GM23248 (cell line): ENCODE measurements at places on chromosomes 5 and 9. TPM values are rescaled to one million over a fixed set of nuclear protein-coding genes. Genes with fewer than 3 reads are reported as not detected.

DNA sequence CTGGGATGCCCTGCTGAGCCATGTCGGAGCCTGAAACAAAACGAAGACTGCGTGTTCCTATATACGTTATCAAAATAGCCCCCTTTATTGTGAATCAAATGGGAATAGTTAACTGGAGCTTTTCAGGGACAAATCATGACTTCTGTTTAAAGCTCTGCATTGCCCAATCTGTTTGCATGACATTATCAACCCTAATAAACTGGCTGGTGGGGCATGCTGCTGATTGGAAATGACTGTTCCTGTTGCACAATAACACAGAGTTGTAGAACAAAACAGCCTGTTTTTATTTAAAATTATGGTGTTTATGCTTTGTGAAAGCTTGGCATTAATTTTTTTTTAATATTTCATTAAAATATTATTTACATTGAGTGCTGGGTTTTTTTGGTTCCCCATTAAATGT, 215.5 kb downstream of the TMEM167A start:
- H3K27me3 ChIP-seq: 0 out of 2 replicates have a peak, but pooled peaks cover 6% of the 10 kb centered on the region
- H3K27ac ChIP-seq: no peak overlapping the region
- no peaks in the 10 kb centered on the region for H3K4me1 ChIP-seq

- no peak overlapping the region for H3K27ac ChIP-seq
- no peak for DNase-seq
- H3K27me3 ChIP-seq: no peaks in the 10 kb centered on the region
- no peak overlapping the region for H3K4me3 ChIP-seq
- H3K4me1 ChIP-seq: peaks cover 20% of the 10 kb centered on the region
These were observed 196.7 kb downstream of the TENT4A start for GRCh38 chr5:6909901-6910300.

GRCh38 chr9:124660341-124660801, 110.7 kb downstream of the NR6A1 start:
- H3K27me3 ChIP-seq: no peaks in the 10 kb centered on the region
- peak overlapping the region; percentile 83 for H3K4me3 ChIP-seq
- H3K4me1 ChIP-seq: peaks cover 24% of the 10 kb centered on the region
- H3K27ac ChIP-seq: peak overlapping the region; percentile 95
- peak; percentile 72 for DNase-seq

UGT3A1 gene
- not detected in 2 replicates for total RNA-seq

DNA sequence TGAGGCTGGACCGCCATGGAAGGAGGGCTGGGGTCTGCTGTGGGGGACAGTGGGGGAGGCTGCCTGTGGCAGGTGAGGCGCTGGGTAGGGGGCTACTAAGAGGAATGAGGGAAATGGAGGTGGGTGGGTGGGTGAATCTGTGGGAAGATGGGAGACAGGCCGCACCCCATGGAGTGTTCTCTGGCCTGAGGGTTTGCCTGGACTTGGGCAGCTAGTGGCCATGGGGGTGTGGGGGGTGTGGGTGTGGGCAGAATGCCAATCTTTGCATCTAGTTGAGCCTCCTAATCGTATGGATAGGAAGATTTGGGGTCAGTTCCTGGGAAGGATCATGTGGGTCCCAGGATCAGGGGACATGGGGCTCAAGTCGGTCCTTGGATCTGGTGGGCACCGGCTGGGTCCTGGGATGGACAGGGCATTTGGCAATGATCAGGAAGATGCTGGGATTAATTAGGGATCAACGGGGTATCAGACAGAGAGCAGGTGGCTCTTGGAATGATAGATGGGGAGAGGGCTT, 518 bp downstream of the ZDHHC12 start:
- no peaks in the 10 kb centered on the region for H3K4me1 ChIP-seq
- peak overlapping the region; percentile 75 for H3K4me3 ChIP-seq

DNA sequence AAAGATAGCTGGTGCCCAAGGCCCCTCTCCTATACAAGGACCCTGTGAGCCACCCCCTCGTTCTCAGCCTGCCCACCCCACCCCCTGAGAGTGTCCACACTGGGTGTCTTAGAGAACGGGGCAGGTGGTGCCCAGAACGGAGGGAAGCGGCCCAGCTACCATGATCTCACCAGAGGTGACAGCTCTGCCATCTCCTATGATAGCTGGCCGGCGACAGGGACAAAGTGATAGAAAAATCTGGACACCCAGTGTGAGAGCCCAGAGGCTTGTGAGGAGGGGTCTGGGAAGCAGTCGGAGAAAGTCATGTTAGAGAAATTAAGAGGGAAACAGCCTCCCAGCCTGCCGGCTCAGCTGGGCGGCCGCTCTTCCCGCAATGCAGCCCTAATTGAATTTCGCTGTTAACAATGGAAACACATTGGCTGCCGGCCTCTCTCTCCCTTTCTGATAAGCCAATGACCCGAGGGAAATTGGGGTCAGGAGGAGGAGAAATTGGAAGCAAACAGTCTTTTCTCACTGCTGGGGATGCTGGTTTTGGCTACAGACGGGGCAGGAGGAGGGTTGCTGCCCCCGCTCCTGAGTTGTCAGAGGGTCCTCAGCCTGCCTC, 32.3 kb downstream of the HK3 start:
- H3K36me3 ChIP-seq: no peaks in the 10 kb centered on the region
- DNase-seq: no peak
- no peaks in the 10 kb centered on the region for H3K4me1 ChIP-seq
- H3K27ac ChIP-seq: no peak overlapping the region
- peaks cover 33% of the 10 kb centered on the region for H3K27me3 ChIP-seq

- no peaks in the 10 kb centered on the region for H3K4me1 ChIP-seq
- no peak overlapping the region for H3K27ac ChIP-seq
- H3K27me3 ChIP-seq: peaks cover 43% of the 10 kb centered on the region
- no peak for DNase-seq
These were observed 187.1 kb upstream of the SPEF2 start for GRCh38 chr5:35430381-35431162.

- H3K36me3 ChIP-seq: no peaks in the 10 kb centered on the region
- H3K4me1 ChIP-seq: no peaks in the 10 kb centered on the region
- H3K27ac ChIP-seq: no peak overlapping the region
These were observed 1010.2 kb upstream of the DMAC1 start for GRCh38 chr9:8809741-8810140.

DNA sequence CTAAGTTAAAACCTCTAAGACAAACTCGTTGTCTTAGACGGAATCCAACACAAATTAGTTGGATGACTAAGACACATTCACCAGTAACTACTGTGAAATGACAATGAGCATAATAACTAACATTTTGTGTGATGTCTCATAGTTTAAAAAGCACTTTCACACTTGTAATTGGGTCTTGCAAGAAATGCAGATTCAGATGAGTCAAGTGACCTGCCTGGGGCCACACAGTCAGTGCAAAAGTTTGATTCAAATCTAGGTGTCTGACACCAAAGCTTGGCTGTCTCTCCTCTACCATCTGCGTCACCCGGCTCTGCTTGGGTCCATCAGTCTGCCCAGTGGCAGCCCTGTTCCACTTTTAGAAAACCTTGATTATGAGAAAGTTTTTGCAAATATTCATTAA, 143.7 kb downstream of the TTLL11 start:
- no peaks in the 10 kb centered on the region; the same call in 1 of the 2 replicates for H3K36me3 ChIP-seq
- H3K4me1 ChIP-seq: peaks cover 23% of the 10 kb centered on the region
- no peaks in the 10 kb centered on the region for H3K27me3 ChIP-seq
- DNase-seq: peak; percentile 56
- no peak overlapping the region for H3K27ac ChIP-seq
- no peak overlapping the region for H3K4me3 ChIP-seq

DNA sequence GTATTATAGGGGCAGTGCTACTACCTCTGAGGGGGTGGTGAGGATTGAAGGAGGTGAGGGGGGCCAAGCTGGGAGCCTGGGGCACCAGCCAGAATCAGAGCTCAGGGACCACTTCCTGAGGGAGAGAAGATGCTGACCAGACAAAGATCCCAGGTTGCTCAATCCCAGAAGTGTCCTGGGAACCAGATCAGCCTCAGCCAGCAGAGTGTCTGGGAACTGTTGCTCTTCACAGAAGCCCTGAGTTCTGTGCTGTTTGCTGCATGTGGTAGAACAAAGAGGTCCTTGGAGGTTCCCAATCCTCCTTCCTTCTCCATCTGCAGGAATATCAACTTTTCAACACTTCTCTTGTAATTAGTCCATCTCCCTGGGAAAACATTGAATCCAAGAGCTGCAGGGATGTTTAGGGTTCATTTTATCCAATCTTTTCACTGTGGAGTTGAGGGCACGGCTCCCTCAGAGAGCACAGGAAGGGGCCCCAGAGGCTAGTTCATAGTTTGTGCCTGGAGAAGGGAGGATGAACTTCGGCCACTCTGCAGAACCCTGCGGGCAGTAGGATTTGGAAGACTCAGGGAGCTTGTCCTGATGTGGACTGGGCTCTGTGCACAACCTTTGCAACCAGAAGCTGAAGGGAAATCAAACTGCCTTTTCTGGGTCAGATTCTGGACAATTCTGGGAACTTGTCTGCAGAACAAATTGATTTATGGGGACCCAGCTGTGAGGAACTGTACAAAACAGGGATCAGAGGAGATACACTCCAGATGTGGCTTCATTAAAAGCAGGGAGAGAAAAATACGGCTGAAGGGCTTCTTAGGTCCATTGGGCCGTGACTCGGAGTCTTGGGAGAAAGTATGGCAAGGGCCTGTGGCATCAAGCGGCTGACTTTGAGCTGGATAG, 57.1 kb downstream of the GALNT12 start:
- no peaks in the 10 kb centered on the region for H3K36me3 ChIP-seq
- H3K27ac ChIP-seq: 0 out of 2 replicates have a peak overlapping the region, but pooled peaks have one; percentile 7
- H3K27me3 ChIP-seq: no peaks in the 10 kb centered on the region
- DNase-seq: peak; percentile 73
- H3K4me3 ChIP-seq: no peak overlapping the region

DNA sequence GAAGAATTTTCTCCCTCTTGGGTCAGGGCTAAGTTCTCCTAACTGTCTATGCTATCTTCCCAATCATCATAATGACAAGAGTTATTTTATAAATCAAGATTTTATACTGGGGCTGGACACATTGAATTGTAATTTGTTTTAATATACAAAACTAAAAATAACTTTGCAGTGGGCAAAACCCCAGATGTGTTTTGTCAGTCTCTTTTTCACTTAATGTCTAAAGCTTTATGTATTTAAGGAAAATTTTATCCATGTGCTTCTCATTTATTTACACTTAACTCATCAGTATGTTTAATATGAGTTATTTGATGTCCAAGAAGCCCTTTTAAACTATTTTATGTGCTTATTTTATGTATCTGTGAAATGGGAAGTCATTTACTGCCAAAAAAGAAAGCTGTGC, 362.8 kb upstream of the ADAMTSL1 start:
- no peaks in the 10 kb centered on the region for H3K4me1 ChIP-seq
- DNase-seq: no peak
- no peaks in the 10 kb centered on the region for H3K36me3 ChIP-seq
- no peak overlapping the region for H3K4me3 ChIP-seq

- no peak for DNase-seq
- no peaks in the 10 kb centered on the region for H3K36me3 ChIP-seq
- H3K27ac ChIP-seq: no peak overlapping the region
- H3K4me1 ChIP-seq: no peaks in the 10 kb centered on the region
- H3K4me3 ChIP-seq: no peak overlapping the region
These were observed 63.8 kb downstream of the MED27 start for GRCh38 chr9:132015866-132016265.

DNA sequence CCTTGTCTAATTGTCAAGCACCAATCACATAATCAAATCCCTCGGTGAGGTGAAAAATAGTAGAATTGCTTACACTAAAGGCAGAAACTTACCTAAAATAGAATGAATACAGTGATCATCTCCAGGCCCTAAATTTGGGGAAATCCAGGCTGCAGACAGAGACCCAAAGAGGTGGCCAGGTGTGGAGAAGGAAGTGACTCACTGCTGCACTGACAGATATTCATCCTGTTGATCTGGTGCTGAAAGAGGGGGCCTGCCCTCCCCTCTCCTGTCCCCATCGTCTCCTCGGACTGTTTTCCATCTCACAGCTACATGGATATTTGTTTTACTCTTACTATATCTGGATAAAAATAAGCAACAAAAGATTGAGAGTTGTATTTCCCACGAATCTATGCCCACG, 15.9 kb downstream of the OR2Y1 start:
- no peaks in the 10 kb centered on the region for H3K4me1 ChIP-seq
- no peak for DNase-seq
- H3K4me3 ChIP-seq: no peak overlapping the region
- H3K27me3 ChIP-seq: no peaks in the 10 kb centered on the region

CDH9 gene
- total RNA-seq: not detected in 2 replicates

- no peaks in the 10 kb centered on the region for H3K36me3 ChIP-seq
- H3K27me3 ChIP-seq: peaks cover 34% of the 10 kb centered on the region
- H3K4me3 ChIP-seq: no peak overlapping the region
- DNase-seq: no peak
- no peaks in the 10 kb centered on the region for H3K4me1 ChIP-seq
- no peak overlapping the region for H3K27ac ChIP-seq
These were observed 97.1 kb upstream of the IL12B start for GRCh38 chr5:159427180-159428012.

P4HA2 gene
- 337 and 352 TPM in 2 replicates for total RNA-seq

CRB2 gene
- not detected in 2 replicates for total RNA-seq

DNA sequence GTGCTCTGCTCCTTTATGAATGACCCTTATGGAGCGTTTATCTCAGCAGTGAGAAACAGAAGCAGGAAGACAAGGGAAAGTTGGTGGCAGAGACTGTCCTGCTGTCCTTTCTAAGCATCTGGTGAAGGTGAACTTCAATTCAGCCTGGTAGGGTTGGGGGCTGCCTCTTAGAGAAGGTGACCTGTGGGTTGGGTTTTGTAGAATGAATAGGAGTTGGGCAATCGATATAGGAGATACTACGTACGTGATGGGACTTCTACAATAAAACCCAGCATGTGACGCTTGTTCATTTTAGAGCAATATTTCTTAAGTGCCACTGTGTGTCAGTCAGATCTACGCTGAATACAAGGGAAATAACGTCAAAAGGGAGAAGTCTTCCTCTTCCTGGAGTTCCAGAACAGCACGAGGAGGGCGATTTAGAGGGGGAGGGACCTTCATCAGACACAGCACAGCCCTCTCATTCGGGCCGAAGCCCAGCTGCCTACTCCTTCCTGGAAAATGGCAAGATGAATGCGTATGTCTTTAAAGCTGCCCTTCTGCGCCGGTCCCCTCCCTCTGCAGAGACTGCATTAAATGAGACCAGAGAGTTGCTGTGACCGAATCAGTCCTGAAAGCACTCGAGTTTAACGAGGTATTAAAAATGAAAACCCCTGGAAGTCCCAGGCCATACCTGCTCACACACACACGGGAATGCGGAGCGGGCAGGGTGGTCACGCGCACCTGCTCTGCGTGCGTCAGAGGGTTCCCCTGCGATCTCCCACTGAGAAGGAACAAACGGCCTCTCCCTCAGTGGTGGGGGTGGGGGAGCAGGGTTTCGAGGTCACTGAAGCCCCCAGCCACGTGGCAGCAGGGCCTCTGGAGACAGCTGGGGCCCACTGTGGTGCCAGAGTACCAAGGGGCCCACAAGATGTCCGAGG, 85.3 kb upstream of the SARDH start:
- no peak overlapping the region for H3K27ac ChIP-seq
- H3K4me3 ChIP-seq: no peak overlapping the region
- H3K27me3 ChIP-seq: no peaks in the 10 kb centered on the region
- no peak for DNase-seq
- H3K36me3 ChIP-seq: no peaks in the 10 kb centered on the region

GRCh38 chr5:57862471-57862911, 379.9 kb upstream of the ACTBL2 start:
- H3K27ac ChIP-seq: peak overlapping the region; percentile 87
- H3K27me3 ChIP-seq: no peaks in the 10 kb centered on the region
- H3K4me1 ChIP-seq: peaks cover 23% of the 10 kb centered on the region

PCA3 gene
- not detected in 2 replicates for total RNA-seq
